Large intestine (tissue), 12 donors: ENCODE measurements at places on chromosomes 6 and 20. TPM values are rescaled to one million over a fixed set of nuclear protein-coding genes. Genes with fewer than 3 reads are reported as not detected.

The FOXQ1 gene
- polyA plus RNA-seq: 4.9 TPM

DNA sequence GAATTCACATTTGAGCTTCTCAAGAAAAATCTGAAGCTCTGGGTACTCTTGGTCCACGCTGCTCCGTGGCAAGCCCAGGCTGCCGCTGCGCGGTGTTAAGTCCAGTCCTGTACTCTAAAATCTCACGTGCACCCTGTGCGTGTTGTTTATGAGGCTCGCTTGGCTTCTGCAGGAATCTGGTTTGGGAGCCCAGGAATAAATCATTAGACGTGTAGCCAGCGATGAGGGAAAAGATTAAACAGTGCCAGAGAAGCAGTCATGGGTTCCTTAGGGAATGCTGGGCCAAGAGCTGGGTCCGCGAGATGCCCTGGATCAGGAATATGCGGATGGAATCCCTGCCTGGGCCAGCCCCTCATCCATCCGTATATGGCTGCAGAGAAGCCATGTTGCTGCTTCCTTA lies 87.3 kb downstream of the KCNB1 start:
- peak overlapping the region; percentile 58 for H3K27ac ChIP-seq
- peaks cover 5% of the 10 kb centered on the region for H3K27me3 ChIP-seq
- no peaks in the 10 kb centered on the region for H3K4me1 ChIP-seq
- H3K36me3 ChIP-seq: no peaks in the 10 kb centered on the region
- peak; percentile 31 for DNase-seq

DNA sequence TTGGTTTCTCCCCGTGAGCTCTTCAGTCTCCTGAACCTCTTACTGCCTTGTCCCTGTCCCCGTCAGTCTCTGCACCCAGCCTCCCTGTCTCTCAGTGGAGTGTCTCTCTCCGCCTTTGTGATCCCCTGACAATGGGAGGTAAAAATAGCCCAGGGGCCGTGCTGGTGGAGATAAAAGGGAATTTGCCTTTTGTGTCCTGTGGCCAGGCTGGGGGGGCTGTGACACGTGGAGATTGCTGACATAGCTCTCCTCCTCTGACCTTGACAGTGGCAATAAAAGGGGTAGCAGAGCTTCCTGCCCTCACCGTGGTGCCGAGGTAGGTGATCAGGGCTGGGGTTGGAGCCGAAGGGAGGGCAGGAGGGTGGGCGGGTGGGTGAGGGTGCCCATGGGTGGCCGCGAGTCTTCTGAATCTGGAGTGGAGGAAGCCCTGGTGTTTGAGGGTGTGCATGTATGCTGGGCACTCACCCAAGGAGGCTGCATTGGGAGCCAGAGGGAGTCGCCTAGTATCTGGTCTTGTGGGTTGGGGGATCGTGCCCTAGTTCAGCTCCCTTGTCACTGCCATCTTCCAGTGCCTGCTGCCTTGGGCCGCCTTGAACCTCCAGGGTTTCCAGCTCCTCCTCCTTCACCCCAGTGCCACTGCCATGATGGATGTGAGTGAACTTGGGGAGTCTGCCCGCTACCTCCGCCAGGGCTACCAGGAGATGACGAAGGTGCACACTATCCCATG lies 21.9 kb downstream of the MYH7B start:
- H3K4me3 ChIP-seq: no peak overlapping the region
- H3K27me3 ChIP-seq: peaks cover 28% of the 10 kb centered on the region
- H3K36me3 ChIP-seq: no peaks in the 10 kb centered on the region
- DNase-seq: no peak
- no peak overlapping the region for H3K27ac ChIP-seq

- H3K27ac ChIP-seq: peak overlapping the region; percentile 70
- no peaks in the 10 kb centered on the region for H3K27me3 ChIP-seq
- H3K4me3 ChIP-seq: no peak overlapping the region
These were observed 28.1 kb downstream of the RIPOR3 start for GRCh38 chr20:50663095-50663821.

DNA sequence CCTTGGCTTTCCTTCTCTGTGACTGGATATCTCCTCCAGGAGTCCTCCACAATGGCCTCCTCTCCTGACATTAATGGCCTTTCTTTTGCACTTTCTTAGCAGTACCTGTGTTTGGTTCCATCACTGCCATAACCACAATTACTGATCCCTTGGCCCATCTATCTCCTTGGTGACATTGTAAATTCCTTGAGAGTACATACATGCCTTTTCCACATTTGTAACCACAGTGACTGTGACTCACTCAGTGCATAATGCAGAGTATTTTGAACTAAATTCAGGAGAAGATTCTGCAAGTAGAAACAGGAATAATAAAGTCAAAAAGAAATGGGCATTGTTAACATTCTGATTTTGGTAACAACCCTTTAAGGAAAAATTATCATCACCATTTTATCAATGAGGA lies 197.2 kb upstream of the SOX4 start:
- no peak overlapping the region for H3K27ac ChIP-seq
- no peaks in the 10 kb centered on the region for H3K27me3 ChIP-seq
- H3K4me3 ChIP-seq: no peak overlapping the region

The TASP1 gene
- 12.8 TPM for polyA plus RNA-seq

GRCh38 chr6:53410508-53411258 lies 61.9 kb upstream of the ELOVL5 start:
- DNase-seq: no peak
- H3K36me3 ChIP-seq: no peaks in the 10 kb centered on the region
- H3K4me1 ChIP-seq: no peaks in the 10 kb centered on the region
- H3K27me3 ChIP-seq: no peaks in the 10 kb centered on the region
- no peak overlapping the region for H3K4me3 ChIP-seq

The MRPL18 gene
- polyA plus RNA-seq: 64.4 TPM

The NMBR gene
- polyA plus RNA-seq: 0.09 TPM

DNA sequence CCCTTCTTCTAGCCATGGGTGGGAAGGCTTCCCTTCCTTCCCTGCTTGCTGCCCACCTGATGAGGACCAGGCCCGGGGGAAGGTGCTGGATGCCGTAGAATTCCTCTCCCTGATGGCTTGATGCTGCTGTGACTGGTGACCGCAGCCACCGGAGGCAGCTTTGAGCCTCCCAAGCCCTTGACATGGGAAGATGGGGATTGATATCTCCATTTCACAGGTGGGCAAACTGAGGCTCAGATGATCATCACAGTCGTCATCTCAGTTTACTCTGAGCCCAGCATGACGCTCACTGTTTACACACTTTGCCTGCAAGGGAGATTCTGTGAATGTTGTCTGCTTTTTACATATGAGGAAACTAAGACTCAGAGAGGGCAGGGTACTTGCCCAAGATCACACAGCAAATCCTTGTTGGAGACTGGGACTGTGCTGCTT lies 43.9 kb downstream of the SRC start:
- no peak for DNase-seq
- no peak overlapping the region for H3K27ac ChIP-seq
- no peaks in the 10 kb centered on the region for H3K27me3 ChIP-seq
- peaks cover 88% of the 10 kb centered on the region for H3K36me3 ChIP-seq
- H3K4me1 ChIP-seq: peaks cover 2% of the 10 kb centered on the region
- no peak overlapping the region for H3K4me3 ChIP-seq
